Heart right ventricle (tissue), 16 donors: ENCODE measurements at places on chromosomes 4 and X. TPM values are rescaled to one million over a fixed set of nuclear protein-coding genes. Genes with fewer than 3 reads are reported as not detected.

DUSP21 gene
- not detected for total RNA-seq

FMR1NB gene
- not detected for total RNA-seq

- peak; percentile 85 for DNase-seq
Measured at GRCh38 chrX:68693481-68694434, 46.3 kb downstream of the STARD8 start.

SHISA3 gene
- 1.7 TPM for total RNA-seq

DNA sequence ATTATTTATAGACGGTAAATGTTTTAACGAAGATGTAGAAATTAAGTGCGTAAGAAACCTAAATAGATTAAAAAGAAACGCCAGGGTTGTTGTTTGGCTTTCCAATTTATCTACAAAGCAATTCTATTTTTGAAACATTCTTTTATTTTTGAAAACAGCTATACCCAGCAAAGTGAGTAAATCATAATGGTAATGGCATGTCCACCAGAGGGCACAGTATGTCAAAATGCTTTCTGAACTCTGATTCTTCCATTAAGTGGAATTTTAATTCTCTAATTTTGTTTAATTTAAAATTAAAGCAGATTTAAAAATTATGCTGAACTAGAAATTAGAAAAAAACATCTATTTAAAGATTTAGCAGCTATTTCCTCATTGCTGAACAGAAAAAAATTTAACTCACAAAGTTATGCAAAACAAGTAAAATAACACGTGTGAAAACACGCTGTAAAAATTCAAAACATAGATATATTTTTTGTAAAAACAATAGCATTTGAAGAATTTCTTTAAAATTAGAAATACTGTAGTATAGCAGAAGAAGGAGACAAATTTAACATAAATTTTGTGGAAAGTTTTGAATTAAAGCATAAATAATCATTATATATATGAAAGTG is 26.5 kb downstream of the RASSF6 start:
- no peak for DNase-seq

DNA sequence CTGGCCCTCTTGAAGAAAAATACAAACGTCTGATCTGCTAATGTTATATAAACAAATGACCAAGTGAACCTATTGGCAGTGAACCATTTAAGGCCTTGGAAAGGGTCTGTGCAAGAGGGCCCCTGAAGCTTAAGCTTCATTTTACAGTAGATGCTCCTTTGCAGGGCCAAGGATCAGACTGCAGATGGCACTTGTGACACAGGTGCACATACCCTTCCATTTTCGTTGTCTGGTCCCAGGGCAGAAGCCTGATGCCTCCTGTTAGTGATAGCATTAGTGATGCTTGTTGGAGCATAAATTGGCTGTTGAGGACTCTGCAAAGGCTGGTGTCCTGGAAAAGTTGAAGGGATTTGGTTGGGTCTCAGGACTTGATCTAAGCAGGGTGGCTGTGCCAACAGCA is 46.5 kb downstream of the ETNPPL start:
- no peak for DNase-seq

GRCh38 chr4:48022192-48022799 is 5.7 kb downstream of the NIPAL1 start:
- DNase-seq = no peak

GRCh38 chr4:101334963-101335572 is 12.3 kb downstream of the PPP3CA start:
- no peak for DNase-seq

DNA sequence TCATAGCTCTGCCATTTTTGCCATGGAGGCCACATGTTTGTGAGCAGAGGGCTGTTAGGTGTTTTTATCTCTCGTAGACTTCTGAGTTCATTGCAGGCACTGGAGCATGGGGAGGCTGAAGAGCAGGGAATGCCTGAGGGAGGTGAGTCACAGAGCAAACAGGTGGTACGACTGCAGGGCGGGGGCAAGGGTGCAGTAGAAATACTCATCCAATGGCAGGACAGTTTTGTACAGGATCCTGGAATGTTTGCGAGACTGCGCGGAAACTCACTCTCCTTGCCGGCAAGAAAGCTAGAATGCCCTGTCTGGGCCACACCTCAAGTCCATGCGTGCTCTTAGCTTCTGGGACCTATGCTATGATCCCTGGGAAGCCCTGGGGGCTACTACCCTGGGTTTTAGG is 20.0 kb upstream of the VCX2 start:
- DNase-seq = no peak

GRCh38 chr4:176464748-176465147 is 145.0 kb downstream of the SPCS3 start:
- DNase-seq = no peak

MAGEC2 gene
- total RNA-seq = not detected

GRCh38 chrX:34893741-34894140 is 48.9 kb upstream of the FAM47B start:
- no peak for DNase-seq
